ENCODE measurements at places on chromosomes 2 and 18. TPM values are rescaled to one million over a fixed set of nuclear protein-coding genes. Genes with fewer than 3 reads are reported as not detected.

The ABCG8 gene
- polyA plus RNA-seq, result 0.09 TPM

The TBR1 gene
- not detected for polyA plus RNA-seq

The POTEI gene
- 0.04 TPM for polyA plus RNA-seq

The ASNSD1 gene
- polyA plus RNA-seq, result 42.3 TPM

The ZSWIM2 gene
- polyA plus RNA-seq, result not detected

The SEMA4F gene
- 2.1 TPM for polyA plus RNA-seq

The MOGAT1 gene
- polyA plus RNA-seq, result not detected

The SULT1C2 gene
- polyA plus RNA-seq, result 1.3 TPM

The IL36A gene
- not detected for polyA plus RNA-seq

The POMC gene
- 2.5 TPM for polyA plus RNA-seq

The ASAP2 gene
- polyA plus RNA-seq, result 17.6 TPM

- DNase-seq, result no peak
These were observed 10.6 kb upstream of the C2orf74 start for GRCh38 chr2:61151436-61151835.

DNA sequence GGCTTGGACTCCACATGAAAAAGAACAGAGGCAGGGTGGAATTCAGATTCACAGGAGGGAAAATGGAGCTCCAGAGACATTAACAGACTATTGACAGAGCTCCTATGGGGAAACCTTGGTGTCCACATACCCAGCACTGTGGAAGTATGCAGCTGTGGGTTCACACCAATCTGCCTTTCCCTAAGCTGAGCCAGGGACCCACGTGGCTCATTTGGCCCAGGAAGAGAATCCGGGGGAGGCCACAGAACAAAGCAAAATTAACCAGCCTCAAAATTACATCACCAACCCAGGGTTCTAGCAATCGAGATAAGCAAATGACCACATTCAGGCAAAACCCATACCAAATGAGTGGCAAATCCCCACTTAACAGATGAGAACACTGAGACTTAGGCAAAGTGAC is 105.8 kb upstream of the TWIST2 start:
- no peak for DNase-seq

- DNase-seq, result no peak
These were observed 765.4 kb downstream of the MBD2 start for GRCh38 chr18:53458944-53459580.

- no peak for DNase-seq
These were observed 989 bp downstream of the STAM2 start for GRCh38 chr2:152174574-152174973.

- DNase-seq, result no peak
These were observed 1.3 kb downstream of the ERICH2 start for GRCh38 chr2:170771421-170771937.

- DNase-seq, result no peak
These were observed 9.3 kb upstream of the LRRC30 start for GRCh38 chr18:7221424-7222155.

GRCh38 chr2:133972786-133973185 is 281.1 kb upstream of the MGAT5 start:
- no peak for DNase-seq

DNA sequence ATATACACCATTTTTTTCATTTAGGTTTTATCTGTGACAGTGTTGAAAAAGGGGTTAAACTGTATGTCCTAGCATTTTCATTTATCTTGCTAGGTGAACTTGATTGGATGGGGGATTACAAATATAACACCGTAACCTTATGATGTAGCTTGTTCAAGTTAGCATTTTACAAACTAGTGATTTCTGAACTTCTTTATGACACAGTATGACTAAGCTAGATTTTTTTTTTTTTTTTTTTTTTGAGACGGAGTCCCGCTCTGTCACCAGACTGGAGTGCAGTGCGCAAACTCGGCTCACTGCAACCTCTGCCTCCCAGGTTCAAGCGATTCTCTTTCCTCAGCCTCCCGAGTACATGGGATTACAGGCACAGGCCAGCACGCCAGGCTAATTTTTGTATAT is 47.1 kb downstream of the KCMF1 start:
- DNase-seq, result no peak

DNA sequence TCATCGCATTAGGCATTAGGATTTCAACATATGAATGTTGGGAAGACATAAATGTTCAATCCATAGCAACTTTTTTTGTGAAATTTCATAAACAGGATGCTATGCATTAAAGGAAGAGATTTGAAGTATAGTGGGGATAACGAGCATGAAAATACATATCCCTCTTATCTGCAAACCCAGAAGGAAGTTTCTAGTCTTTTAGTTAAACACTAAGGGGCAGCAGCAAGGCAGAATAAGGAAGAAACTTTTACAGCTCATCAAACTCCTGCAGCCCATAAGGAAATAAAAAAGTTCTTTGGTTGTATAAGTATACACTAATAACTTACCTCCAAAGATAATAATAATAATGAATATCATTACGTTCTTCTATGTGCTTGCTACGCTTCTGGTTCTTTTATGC is 81.5 kb downstream of the CD226 start:
- no peak for DNase-seq

DNA sequence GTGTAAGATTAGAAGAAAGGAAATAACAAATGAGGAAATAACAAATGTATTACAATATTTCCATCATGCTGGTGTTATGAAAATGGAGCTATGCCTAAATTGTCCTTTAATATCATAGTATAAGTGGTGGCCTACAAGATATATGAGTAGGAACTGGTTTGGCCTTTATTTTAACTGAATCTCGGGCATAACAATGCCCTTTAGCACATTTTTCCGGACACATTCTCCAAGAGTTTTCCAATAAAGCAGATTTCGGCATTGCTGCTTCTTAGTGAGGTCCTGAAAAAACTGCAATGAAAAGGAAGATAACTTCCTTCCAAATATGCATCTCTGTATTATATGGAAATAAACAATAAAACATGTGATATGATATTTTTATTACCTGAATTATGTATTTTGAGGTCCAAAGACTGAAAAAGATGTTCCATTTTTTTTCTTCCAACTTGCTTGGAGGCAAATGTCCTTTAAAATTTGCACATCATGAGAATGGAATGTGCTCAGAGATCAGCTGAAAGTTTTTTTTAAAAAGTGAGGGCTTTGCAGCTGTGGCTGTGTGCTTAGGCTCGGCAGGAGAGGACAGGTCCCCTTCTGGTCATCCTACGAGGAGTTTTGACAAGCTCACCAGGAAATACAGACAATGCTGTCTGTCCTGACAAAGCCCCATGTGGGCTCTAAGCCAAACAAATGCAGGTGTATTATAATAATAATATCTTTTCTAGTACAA is 132.3 kb upstream of the RND3 start:
- peak; percentile 63 for DNase-seq

GRCh38 chr2:10863837-10864236 is 47.9 kb upstream of the KCNF1 start:
- DNase-seq, result no peak

- DNase-seq, result no peak
These were observed 420.3 kb upstream of the MMADHC start for GRCh38 chr2:150007815-150008430.

DNA sequence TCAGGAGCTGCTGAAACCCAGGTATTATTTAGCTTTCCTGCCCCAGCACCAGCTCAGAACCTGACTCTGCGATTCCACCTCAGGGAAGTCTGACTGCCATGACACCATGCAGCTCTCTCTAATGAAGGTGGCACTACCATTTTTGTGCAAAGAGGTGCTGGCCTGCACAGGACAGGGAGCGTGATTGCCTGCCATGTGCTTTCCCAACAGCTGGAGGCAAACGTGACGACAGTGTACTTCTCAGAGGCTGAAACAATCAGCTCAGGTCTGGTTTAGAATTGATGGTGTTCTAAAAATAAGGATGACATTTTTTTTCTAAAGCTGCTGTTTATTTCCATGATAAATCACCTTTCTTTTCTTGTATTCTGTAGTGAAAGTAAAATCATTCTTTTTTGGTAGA is 75.2 kb upstream of the TTC39C start:
- no peak for DNase-seq
